Heart left ventricle (tissue), 16 donors: ENCODE measurements at places on chromosomes 4 and X.

DNA sequence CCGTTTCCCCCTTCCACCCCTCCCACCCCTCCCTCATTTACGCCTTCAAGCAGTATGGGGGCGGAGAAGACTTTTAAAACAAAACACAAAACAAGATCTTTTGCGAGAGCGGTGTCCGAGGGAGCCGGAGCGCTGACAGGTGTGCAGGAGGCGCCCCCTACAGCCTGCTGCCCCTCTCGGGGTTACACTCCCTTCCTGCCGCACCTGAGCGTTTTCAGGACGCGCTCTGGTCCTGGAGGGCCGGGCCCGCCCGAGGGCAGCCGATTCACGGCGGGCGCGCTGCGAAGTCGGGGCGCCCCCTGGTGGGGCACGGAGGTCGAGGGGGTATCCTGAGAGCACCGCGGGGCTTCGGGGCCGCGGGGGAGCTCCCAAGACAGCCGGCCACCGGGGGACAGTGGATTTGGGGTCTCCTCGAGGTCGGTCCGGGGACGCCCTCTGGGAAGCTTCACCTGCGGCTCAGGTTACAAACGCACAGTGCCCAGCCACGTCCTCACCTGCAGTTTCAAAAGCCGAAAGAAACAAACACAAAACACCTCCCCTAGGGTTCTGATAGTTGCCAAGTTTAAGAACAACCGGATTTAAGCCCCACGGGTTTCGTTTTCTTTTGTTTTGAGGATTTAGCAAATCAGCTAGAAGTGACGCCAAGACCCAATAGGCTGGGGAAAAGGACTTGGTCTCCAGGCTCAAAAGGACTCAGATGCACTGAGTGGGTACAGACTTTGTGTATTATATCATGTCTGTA, 8.0 kb upstream of the NEUROG2 start:
- DNase-seq, result peak; percentile 83

DNA sequence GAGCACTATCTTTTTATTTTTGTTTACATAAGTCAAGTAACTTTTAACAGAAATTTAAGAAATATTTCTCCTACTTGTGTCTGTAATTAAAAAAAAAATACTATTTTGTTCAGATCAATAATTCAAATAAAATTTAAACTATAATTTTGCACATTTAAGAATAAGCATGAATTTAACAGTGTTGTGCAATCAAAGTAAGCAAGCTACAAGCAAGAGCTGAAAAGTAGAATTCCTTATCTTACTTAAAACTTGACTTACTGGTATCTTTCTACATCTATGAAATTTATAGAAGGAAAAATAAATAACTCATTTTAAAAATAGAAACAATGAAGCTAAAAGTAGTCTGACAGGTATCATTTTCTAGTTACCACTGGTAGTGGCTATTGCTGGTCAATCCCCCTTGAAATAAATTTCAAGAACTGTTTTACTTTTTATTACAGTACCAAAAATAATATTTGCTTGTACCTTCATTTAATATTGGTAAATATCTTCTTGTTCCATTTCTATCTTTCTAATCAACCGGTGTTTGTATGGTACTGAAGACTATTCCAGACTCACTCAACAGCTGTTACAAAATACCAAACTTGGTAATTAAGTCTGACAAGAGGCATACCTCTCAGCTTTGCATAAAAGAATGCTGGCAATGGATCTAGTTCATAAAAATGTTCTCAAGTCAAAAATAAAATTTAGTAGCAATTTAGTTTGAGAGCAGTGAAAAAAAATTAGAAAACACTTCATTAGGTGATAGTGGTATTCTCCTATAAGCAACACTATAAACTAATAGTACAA, 62.2 kb downstream of the NOCT start:
- no peak for DNase-seq

DNA sequence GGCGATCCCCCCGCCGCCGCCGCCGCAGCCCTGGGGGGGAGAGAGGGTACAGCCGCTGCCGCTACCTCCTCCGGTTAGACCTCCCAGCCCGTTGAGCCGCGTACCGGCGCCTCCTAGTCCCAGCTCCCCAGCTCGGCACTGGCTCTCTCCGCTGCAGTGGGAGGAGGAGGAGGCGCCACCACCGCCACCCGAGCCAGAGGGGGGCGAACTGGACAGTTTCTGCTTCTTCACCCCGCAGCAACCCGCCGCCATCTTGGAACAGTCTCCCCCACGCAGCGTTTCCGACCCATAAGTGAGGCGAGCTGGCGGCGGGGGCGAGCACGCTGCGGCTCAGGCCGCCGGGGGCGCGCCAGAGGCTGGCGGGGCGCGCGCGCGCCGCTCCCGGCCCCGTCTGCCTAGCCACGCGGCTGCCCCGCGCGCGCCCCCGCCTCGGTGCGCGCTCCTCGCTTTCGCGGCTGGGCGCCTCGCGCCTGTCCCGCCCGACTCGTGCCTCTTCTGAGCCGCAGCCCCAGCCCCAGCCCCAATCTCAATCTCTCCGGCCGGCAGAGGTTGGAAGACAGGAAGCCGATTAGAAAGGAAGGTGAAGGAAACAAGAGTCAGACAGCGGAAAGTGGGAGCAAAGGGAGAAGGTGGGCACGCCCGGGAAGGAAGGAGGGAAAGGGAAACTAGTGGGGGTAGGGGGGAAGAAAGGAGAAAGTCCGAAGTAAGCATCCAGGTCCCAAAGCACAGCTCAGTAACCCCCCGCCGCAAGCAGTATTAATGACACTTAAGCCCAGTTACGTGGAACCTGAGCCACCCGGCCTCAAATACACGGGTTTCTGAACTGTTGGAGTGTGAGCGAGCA, at the start of gene AMMECR1:
AMMECR1 (minus strand) TSS at position 266 of the 844 bp plus-strand sequence; CDS start at position 252, 14 bp downstream.
- DNase-seq, result peak; percentile 72

DNA sequence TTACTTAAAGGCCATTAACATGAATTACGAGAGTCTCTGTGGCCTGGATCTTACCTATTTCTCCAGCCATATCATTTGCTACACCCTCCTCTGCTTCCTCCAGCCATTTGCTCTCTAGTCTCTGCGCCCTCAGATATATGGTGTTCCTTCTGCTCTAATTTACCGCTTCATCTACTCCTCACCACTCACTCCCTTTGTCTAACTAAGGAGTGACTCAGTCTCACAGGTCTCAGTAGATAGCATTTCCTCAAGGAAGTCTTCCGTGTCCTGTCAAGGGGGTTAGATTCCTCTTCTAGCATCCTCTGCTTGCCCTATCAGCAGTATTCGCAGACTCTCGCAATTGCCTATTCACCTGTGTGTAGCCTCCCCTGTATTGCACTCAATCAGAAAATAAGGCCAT, 892.1 kb upstream of the INTU start:
- no peak for DNase-seq
